Ovary (tissue), 10 donors: ENCODE measurements at places on chromosomes 2 and 18. TPM values are rescaled to one million over a fixed set of nuclear protein-coding genes. Genes with fewer than 3 reads are reported as not detected.

The NOSTRIN gene
- total RNA-seq: 13.4 TPM

The TFCP2L1 gene
- 0.64 TPM for total RNA-seq

The C2orf78 gene
- total RNA-seq: not detected

DNA sequence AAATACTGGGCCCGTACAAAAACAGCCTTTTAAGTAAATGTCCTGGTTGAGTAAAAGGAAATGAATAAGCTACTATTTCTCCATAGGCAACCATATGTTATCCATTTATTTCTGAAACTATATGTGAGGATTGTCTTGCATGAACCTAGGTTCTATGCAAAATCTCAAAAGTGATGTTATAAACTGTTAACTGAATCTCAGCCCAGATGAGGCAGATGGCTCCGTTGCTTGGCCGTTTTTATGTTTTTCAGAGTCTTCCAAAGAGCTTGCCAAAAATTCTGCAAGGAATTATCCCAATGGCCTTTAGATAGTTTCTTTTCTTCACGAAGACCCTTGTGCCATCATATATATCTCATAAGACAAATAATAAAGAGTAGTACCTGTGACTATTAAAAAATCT is 1669.5 kb upstream of the DDX18 start:
- no peaks in the 10 kb centered on the region for H3K4me1 ChIP-seq
- no peak for DNase-seq
- no peak overlapping the region for H3K4me3 ChIP-seq
- no peaks in the 10 kb centered on the region for H3K27me3 ChIP-seq
- no peaks in the 10 kb centered on the region for H3K36me3 ChIP-seq

- no peak overlapping the region for H3K4me3 ChIP-seq
- H3K27me3 ChIP-seq: no peaks in the 10 kb centered on the region
- DNase-seq: no peak
- no peak overlapping the region for H3K27ac ChIP-seq
These were observed 1149.3 kb upstream of the CDH2 start for GRCh38 chr18:29326214-29326613.

- H3K4me3 ChIP-seq: no peak overlapping the region
- no peaks in the 10 kb centered on the region for H3K27me3 ChIP-seq
- H3K36me3 ChIP-seq: no peaks in the 10 kb centered on the region
- peaks cover 29% of the 10 kb centered on the region for H3K4me1 ChIP-seq
- DNase-seq: peak; percentile 48
- peak overlapping the region; percentile 58 for H3K27ac ChIP-seq
These were observed 30.3 kb downstream of the TNS1 start for GRCh38 chr2:217972490-217972889.
